ENCODE measurements at places on chromosomes 3 and 15.
A peak's percentile ranks its signal among the peaks of the same experiment; 100 is the strongest.

- peak; percentile 84 for DNase-seq
These were observed 9.7 kb downstream of the ITIH4 start for GRCh38 chr3:52820736-52821135.

DNA sequence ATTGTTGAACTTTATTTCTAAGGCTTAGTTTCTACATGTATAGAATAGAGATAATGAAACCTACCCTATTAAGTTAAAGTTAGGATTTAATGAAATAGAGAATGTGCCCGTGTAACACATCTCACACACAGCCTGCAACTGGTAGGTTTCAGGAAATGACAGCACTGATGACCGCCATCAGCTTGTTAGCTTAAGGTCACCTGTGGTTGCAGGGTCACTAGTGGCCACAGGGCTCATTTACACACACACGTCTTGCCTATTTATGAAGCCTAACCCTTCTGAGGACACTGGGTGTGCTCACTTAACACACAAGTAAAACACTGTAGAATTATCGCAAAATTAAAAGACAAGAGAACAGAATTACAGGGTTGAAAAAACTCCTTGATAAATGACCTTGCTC, 20.1 kb downstream of the CHRM5 start:
- DNase-seq, result no peak

DNA sequence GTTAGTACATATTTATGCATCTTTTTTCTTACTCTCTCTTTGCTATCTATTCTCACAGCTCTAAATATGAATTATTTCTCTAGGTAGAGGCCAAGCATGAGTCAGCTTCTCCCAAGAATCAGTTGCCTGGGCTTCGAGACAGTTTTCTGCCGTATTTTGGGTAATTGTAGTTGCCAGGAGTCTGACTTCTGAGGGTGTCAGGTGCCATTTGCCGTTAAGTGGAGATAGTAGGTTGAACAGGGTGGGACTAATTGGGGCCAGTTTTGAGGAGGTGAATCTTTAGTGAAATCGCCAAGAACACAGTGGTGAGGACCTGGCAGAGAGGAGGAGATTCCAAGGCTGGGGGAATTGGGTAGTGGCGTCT, 7.8 kb upstream of the NRROS start:
- no peak for DNase-seq

GRCh38 chr3:52088445-52089367, 32.3 kb upstream of the DUSP7 start:
- no peak for DNase-seq

DNA sequence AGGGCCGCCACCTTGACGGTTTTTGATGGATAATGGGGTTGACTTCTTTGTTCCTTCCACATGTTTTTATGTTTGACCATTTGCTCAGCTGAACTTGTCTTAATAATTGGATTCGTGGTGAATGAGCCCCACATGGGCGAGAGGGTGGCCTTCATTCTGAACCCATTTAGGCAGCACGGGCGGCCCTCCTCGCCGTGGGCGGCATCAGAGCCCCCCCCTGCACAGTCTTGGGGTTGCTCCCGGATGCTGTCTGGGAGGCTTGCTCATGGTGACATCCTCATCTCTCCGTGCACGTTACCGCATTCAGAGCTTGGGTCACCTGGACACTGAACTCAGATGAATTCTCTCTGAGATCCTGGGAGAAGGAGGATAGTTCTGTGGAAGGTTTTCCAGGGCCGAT, 172.3 kb upstream of the OSBPL11 start:
- DNase-seq, result no peak

GRCh38 chr15:47289656-47290055, 427.6 kb upstream of the SEMA6D start:
- no peak for DNase-seq

DNA sequence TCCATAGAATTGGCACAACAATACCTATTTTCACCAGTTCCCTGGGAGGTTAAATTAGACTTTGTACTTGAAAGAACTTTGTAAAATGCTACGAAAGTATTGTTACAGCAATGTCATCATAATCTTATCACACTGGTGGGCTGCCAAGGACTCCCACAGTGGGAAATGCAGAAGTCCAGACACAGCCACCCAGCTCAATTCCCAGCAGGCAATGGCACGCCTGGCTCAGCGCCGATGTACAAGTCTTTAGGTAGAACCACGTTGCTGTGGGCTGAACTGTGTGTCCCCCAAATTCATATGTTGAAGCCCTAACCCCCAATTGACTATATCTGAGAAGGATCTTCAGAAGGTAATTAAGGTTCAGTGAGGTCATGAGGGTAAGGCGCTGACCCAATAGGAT, 12.3 kb downstream of the MYO5C start:
- peak; percentile 30 for DNase-seq

DNA sequence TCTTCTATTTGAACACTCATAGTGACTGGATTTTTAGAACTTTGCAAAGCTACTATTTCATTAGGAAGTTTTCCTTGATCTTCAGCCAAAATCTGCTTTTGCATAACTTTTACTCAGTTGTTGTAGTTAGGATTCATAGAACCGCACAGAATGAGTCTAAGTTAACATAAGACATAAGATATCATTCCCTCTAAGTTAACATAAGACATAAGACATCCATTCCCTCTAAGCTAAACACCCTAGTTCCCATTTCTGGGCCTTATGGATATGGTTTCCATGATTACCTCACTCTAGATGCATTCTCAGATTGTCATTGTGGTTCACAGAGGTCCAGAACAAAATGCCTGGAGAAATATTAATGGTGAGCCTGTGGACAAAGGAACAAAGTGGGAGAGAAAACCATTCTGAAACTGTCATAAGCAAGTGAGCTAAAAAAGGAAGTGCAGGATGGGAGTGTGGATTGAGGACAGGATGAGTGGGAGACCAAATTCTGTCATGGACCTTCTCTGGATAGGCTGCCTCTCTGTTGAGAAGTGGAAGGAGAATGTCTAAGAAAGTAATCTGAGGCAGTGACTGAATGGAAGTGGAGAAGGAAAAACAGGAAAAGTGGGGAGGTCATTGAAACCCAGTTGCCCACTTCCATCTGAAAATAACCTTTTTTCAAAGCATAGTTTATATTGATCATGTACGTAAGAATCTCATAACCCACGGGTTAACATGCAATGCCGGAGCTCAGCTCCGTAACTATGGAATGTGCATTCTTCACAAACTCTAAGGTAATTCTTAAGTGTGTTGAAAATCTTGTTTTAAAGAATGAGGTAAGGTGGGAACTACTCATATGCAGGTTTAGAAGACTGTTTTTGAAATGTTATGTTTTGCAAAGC, 37.4 kb upstream of the SECISBP2L start:
- no peak for DNase-seq

DNA sequence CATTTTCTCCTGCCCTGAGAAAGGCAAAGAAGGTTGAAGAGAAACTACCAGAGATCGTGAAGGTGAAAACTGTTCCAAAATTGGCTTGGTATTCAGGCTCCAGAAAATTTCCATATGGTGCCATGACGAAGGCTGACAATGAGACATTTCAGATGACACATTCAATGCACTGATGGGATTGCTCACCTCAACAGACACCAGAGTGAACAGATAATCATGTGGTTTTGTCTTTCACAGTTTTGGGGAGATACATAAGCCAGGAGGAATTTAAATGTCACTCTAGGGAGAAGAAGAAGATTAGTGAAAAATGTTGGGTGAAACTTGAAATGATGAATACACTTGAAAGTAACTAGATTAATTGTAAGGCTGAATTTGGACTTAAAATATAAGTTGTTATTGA, 339.7 kb upstream of the EPHA3 start:
- no peak for DNase-seq

DNA sequence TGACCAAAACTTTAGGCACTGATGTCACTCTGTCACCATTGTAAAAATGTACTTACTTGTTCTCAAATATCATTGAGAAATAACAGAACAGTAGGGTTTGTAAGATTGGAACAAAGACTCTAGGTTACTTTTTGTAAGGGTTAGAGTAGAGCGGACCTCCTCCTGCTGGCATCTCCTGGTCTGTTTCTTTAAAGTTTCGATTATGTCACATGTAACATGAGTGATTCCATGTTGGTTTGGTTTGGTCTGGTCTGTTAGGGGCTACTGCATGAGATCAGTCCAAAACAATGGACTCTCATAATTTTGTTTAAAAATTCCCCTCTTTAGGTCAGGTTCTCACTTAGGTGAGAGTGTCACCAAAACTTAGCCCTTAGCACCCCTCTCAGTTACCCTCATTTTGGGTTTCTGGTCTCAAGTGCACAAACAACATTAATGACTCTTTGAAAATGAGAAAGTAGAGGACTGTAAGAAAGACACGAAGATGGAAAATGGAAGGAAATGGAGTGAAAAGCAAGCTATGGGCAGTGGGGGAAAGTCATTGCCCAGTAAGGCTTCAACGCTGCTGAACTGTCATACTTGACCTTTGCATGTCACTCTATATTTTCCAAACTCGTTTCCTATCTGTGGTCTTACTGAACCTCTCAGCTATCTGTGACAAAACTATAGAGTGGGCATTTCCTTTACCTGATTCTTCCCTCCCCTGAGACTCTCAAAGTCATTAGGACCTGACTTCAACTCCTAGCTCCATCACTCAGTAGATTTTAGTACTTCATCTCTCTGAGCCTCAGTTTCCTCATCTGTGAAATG, 52.7 kb downstream of the LDHAL6B start:
- DNase-seq, result no peak

DNA sequence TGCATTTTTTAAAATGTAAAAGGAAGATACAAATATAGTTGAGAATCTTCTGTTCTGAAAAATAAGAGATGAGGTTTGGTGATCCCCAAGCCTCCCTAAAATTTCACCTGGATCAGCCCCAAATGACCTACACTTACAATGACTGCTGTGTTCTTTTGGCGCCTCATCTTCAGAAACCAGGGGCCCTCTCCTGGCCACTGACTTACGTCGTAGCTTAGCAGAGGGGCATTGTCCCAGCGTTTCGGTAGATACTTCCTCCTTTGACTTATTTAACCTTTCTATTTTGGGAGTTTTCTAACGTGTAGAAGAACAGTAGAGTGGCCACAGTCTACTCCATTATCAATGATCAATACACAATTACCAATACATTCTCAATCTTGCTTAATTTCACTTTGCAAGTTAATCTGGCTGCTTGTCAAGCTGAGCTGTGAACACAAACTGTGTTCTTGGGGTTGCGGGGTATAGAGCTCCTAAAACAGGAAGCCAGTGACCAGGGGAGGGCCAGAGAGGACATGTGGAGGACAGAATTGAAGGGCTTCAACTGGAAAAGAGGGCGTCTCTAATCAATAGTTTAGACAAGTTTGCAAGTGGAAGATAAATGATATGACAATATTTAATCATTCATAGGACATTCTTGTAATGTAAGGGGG, 419.5 kb downstream of the LPP start:
- no peak for DNase-seq

GRCh38 chr15:32905481-32905880, 187.7 kb downstream of the GREM1 start:
- no peak for DNase-seq

GRCh38 chr3:161549261-161549660, 52.7 kb downstream of the OTOL1 start:
- DNase-seq, result no peak

GRCh38 chr15:88623061-88623460, 1.9 kb downstream of the AEN start:
- no peak for DNase-seq

- DNase-seq, result peak; percentile 99
These were observed at the start of gene THBS1 for GRCh38 chr15:39580485-39581241. Gene THBS1, plus strand, starts transcription at chr15:39581079. Its CDS starts 779 bp downstream, at chr15:39581858.

DNA sequence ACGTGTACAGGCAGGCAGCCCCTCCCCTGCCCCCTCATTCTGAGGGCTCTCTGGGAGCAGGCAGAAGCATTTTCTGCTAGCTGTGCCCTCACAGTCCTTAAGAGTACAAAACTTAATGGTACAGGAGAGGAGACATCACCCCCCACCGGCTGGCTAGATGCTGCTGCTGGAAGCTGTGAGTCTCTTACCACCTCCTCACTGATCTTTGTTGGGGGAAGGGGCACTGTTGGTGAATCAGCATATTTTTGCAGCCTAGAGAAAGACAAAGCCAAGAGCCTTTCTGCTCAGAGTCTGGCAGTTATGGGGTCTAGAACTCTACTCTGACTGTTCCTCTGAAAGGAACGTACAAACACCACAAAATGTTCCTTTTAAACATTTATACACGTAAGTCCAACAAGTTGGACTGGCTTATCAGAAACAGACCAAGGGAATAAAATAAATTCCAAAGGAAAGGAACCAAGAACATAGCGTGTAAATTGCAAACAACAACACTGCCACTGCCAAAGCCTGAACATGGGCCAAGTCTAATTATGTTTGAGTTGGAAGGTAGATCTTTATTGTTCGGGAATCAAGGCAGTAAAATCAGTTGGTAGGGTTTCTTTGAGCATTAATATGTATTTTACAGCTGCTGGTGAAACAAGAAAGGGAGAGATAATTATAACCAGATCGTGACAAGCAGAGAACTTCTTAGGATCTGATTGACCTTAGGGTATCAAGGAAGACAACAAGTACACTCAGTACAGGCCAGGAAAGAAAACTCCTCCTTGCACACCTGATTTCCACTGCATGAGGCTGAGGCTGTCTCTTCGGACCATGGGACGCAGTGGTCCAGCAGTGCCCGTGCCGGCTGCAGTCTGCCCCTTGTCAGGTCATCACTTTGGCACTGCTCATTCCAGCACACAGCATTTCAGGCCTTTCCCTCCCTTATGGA, 27.4 kb downstream of the CLK3 start:
- no peak for DNase-seq

DNA sequence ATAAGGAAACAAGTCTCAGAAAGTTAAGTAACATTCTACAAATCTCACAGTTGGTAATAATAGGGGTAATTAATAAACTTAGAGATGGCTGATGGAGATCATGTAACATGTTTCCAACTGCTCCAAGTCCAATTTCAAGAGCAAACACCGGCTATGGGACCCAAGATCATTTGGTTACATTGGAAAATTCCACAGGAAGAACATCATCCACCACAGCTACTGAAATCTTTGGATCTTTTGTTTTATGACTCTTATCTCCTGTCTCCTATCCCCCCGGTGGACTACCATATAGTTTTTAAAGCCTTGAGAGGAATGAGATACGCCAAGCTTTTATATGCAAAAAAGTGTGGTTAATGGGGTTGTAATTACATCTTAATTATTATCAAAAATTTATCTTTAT, 216.1 kb downstream of the WNT5A start:
- no peak for DNase-seq

GRCh38 chr3:110101361-110101760, 764.0 kb upstream of the DPPA4 start:
- no peak for DNase-seq

- DNase-seq, result no peak
These were observed 59.1 kb upstream of the TLE3 start for GRCh38 chr15:70156671-70157271.

- DNase-seq, result no peak
These were observed 153.6 kb downstream of the AKAP13 start for GRCh38 chr15:85534031-85534430.

Measured in H1 (cell line).